ENCODE measurements at places on chromosomes 1 and 21.

DNA sequence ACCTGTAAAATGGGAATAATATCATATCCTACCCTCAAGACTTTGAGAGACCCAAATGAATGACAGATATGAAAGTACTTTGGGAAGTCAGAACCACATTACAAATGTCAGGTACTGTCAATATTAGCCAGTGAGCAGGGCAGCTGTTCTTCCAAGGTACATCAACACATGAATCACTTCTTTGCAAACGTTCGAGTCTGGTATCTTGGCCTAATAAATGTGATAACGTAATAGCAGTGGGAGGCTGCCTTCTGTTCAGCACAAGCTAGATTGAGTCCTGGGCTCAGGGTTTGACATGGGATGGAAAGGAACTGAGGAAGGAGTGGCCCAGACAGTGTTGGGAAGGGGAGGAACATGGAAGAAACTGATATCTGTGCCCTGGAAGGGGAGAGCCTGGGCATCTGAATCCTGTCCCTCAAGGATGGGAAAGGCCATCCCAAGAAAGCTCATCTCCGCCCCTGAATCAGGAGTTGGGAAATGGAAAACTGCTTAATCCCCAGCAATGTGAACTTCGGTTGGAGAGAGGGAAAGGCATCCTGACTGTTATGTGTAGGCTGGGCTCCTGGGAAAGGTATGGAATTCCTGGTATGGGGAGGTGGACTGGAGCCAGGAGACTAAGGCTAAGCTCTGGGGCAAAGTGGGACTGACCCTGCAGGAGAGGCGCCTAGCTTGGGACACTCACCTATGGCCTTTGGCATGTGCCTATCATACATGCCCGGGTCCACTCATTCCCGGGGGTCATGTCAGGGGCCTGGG lies 14.3 kb downstream of the KCNC4 start:
- DNase-seq = no peak

GRCh38 chr1:29424266-29424665 lies 187.9 kb downstream of the PTPRU start:
- DNase-seq = no peak

GRCh38 chr21:41647806-41648561 lies 118.9 kb downstream of the RIPK4 start:
- no peak for DNase-seq

- DNase-seq = no peak
Observed at GRCh38 chr1:48469616-48470480, 2.2 kb downstream of the SPATA6 start.

GRCh38 chr21:31914472-31914871 lies 41.7 kb downstream of the HUNK start:
- DNase-seq = no peak

DNA sequence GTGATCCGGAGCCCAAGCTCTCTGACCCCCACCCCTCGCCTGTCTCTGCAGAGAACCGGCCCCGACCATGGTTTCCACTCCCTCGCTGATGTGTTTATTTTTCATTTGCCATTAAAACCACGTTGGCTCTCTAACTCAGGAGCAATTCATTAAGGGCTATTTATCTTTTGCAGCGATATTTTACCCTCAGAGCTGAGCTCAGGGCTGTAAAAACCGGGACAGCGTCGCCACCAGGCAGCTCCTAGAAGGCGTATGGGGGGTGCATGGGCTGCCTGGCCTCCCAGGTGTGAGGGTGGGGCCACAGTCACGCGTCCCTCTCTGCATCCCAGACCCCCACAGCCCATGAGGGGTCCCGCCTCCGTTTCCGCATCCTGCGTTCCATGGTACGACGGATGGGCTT lies 71.4 kb downstream of the PRDM16 start:
- no peak for DNase-seq

GRCh38 chr1:65670518-65670917 lies 122.2 kb upstream of the PDE4B start:
- no peak for DNase-seq

- DNase-seq = no peak
Observed at GRCh38 chr1:14964711-14965055, 188.9 kb upstream of the TMEM51 start.

DNA sequence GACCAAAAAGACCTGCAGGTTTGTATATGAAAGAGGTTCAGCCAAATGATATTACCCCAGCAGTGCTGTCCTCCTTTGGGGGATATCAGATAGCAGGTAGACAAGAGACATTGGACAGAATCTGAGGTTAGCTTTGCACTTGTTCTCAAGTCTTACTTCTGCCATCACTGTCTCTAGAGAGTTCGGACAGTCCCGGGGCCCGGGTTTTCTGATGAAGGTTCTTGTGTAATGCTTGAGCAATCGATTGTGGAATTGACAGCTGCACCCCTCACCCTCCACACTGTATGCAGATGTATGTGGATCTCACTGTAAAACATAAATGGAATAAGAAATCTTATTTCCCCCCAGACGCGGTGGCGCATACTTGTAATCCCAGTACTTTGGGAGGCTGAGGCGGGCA lies 56.2 kb upstream of the MORC3 start:
- no peak for DNase-seq

- no peak for DNase-seq
Observed at GRCh38 chr1:150150133-150151021, 661 bp downstream of the PLEKHO1 start.

Measured in activated naive CD8-positive, alpha-beta T cell treated with anti-CD3 and anti-CD28 coated beads, Interleukin-2, amount 10 ng/mL, durations not matched to agents 7 days and 5 days (primary cell).